ENCODE measurements at places on chromosomes 4 and X. TPM values are rescaled to one million over a fixed set of nuclear protein-coding genes. Genes with fewer than 3 reads are reported as not detected.

GRCh38 chr4:113996599-113997177 is 17.2 kb upstream of the ARSJ start:
- DNase-seq: no peak

- DNase-seq: no peak
Observed at GRCh38 chr4:26433556-26433955, 56.7 kb downstream of the CCKAR start.

DNA sequence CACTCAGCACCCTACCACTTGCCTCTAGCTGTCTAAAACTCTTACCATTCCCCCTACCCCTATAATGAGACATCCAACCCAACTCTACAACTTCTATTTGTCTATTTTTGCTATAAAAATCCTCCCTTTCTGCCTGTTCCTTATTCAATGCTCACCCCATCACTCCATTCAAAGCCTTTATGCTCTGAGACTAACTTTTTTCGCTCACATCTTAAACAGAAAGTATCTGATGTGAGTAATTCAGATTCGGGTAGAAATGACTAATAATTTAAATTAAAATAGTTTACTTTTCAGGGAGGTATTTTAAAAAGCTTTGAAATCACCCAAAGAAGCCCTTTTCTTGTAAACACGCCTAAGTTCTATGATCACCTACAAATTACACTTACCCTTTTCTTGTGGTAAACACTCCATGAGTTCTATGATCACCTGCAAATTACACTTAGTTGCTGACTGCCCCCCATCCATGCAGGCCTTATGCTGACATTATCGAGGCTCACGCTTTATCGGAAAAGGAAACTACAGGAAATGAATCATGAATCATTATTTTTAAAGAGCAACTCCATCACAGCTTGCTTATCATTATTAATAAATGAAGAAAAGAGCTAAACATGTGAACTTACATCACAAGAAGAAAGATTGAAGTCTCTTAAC is 168.7 kb upstream of the PPP1R2C start:
- no peak for DNase-seq

GRCh38 chrX:65994519-65995506 is 45.1 kb downstream of the VSIG4 start:
- DNase-seq: no peak

GRCh38 chrX:96763608-96764007 is 79.0 kb downstream of the DIAPH2 start:
- DNase-seq: no peak

DNA sequence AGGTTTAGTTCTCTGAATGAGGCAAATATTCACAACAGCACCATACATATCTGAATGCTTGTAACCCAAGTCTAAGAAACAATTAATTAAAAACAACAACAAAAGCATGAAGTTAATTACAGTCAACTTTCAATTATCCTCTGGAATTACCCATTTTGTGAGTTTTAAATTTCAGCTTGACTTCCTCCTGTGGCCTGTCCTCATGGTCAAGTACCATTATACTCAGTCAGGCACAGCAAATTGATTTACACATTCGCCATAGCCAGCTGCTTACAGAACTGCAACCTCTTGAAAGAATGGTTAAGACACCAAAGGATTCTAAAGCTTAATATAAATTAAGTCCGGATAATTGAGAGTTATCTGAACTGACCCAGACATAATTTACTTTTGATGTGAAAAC is 306.5 kb downstream of the CAMK2D start:
- peak; percentile 61 for DNase-seq

GRCh38 chr4:163157157-163157556 is 9.5 kb downstream of the NAF1 start:
- DNase-seq: no peak

GRCh38 chr4:48778431-48779094 is 1.5 kb downstream of the FRYL start:
- peak; percentile 35 for DNase-seq

DNA sequence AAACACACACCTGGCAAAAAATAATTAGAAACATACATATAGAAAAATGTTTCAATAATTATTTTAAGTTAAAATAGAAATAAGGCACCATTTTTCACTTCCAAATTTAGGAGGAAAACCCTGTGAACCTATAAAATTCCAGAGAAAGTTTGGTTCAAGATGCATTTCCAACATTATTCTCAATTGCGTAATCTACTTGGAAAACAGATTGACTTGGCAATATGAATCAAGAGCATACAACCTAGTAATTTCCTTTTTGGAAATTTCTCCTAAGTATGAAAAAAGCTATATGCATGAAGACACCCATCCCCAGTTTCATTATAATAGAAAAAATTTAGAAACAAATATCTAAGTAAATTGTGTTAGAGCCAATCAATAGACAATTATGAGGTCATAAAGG is 242.9 kb downstream of the IQCM start:
- DNase-seq: no peak

GRCh38 chrX:11724122-11725017 is 33.7 kb upstream of the MSL3 start:
- peak; percentile 45 for DNase-seq

Gene COL4A6
- 5.4 TPM for total RNA-seq

Gene ZCCHC18
- 1.2 TPM for total RNA-seq

GRCh38 chrX:154526901-154527675 is 11.1 kb upstream of the FAM3A start:
- DNase-seq: peak; percentile 94

- peak; percentile 51 for DNase-seq
Observed at GRCh38 chr4:53861856-53862610, 202.4 kb downstream of the CHIC2 start.

DNA sequence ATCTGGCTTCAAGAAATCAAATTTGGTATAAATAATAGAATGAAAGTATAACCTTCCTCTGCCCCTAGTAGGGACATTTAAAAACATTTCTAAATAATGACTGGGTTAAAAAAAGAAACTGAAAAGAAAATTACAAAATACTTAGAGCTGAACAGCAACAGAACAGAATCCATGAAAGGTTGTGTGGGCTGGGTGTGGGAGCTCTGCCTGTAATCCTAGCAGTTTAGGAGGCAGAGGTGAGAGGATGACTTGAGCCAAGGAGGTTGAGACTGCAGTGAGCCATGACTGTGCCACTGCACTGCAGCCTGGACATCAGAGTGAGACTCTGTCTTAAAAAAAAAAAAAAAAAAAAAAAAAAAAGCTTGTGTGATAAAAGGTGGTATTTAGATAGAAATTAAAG is 12.3 kb upstream of the ZFX start:
- DNase-seq: no peak

Gene EGF
- total RNA-seq: 16.9 TPM

DNA sequence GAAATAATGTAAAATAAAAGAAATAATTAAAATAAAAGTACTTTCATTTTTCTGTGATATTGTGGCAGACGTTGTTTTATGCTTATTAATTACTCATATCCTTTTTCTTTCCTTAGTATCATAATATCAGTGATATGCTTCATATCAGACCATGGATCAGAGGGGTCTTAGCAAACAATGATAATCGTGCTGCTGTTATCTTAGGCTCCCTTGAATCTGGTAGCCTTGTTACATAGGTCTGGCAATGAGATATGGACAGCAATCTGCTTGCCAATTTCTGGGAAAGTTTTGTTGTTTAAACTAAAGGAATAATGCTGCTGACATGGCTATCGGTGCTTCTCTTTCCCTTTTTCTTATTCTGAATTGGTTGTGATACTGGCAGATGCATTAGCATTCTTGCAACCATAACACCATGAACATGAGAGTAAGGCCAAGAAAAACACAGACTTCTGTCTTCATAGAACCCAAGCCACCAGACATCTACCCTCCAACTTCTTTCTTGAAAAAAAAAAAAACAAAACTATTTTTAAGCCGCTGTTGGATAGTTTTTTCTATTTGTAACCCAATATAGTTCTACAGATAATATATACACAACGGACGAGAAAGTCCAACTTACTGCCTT is 16.4 kb downstream of the EPHA5 start:
- DNase-seq: no peak

Gene NPY1R
- total RNA-seq: 6.3 TPM

- DNase-seq: no peak
Observed at GRCh38 chr4:6894086-6894478, 15.5 kb upstream of the TBC1D14 start.

DNA sequence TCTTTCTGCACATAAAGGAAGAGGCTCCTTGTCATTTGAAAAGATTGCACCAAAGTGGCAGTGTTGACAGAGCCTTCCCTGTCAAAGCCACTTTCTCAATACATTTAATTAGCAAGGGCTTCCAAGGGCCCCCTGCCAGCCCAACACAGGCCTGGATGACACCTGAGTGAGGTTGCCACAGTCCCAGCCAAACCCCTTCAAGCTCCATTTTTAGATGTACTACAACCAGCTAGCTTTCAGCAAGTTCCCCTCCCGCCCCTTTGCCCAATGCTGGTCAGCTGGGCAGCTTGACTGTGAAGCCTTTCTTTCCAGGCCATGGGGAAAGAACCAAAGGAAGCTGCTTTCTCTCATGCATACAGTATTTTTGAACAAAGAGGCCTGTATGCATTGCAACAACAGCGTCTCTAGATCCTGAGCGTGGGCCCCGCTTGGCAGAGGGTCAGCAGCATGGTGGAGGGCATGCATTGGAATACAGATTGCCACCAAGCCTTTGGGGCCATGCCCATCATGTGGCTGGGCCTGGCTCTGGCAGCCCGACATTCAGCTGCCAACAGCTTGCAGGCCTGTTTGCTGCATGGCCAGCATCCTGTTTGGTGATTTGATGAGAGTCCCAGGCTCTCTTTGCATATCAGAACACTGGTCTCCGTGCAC is 261.1 kb upstream of the GATB start:
- peak; percentile 15 for DNase-seq

Gene ALB
- not detected for total RNA-seq

- no peak for DNase-seq
Observed at GRCh38 chr4:38678078-38678477, 14.1 kb downstream of the KLF3 start.

- no peak for DNase-seq
Observed at GRCh38 chr4:147736458-147736857, 4.6 kb downstream of the ARHGAP10 start.

Gene SPANXB1
- not detected for total RNA-seq

GRCh38 chrX:55648434-55648833 is 25.2 kb downstream of the FOXR2 start:
- no peak for DNase-seq

Gene GRIA3
- total RNA-seq: 3.4 TPM

Measured in tongue (tissue), 3 donors.